ENCODE measurements at places on chromosomes 3 and 15.

DNA sequence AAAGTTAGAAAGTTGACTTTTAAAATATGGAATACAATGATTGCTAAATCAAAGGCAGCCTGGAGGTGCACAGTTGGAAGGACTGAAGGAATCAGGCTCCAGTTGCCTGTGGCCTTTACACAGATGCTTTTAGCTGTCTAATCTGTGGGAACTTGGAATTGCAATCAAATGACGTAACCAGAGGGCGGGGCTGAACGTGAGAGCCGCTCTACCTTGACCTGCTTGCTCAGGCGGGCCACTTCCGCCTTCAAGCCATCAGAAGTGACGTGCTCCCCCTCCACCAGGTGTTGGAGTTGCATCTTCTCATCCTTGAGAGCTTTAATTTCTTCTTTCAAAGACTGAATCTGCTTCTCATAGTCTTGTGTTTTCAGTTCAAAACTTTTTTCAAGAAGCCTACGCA lies 37.7 kb upstream of the GNB5 start:
- DNase-seq: no peak

- DNase-seq: no peak
Measured at GRCh38 chr3:59559721-59560435, 510.1 kb upstream of the CFAP20DC start.

GRCh38 chr15:100336061-100336460 lies 5.7 kb downstream of the ADAMTS17 start:
- no peak for DNase-seq

- peak; percentile 38 for DNase-seq
Measured at GRCh38 chr3:14152233-14152962, 26.0 kb downstream of the XPC start.

DNA sequence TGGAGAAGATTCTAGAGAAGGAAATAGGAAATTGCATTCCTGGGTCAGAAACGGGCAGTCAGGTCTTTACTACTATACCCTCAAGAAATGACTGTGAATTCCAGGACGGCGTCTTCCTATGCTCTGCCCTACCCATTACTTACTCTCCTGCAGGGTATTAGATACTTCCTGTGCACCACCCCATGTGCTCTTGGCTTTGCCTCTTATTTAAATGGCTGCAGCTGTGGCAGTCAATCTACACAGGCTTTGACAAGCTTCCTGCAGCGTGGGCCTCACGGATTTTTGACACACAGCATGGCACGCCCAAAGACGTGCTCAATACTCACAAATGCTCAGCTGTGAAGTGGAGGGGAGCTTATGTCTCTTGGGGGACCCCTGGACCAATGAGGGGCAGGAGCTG lies 206.1 kb downstream of the SV2B start:
- no peak for DNase-seq
